ENCODE measurements at places on chromosomes 7 and 10.

DNA sequence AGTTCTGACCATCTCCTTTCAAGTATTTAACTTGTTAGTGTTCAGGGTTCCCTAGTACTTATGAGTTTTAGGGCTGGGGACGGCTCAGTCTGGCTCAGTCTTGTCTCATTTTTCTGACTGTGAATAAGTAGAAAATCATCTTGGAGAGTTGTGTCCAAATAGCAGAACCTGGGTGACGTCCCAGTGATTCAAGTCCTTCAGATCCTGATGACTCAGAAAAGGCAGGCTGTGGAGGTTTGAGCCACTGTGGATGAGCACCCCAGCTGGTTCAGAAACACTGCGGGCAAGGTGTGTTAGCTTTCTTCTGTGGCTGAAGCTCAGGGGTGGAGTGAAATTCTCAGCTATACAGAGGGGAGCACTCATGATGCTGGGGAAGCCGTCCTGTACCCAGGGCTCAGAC, 154.4 kb upstream of the NPY start:
- DNase-seq: no peak

GRCh38 chr7:34487391-34488115, 170.5 kb upstream of the NPSR1 start:
- DNase-seq: no peak

GRCh38 chr10:1328161-1328823, 272.1 kb downstream of the WDR37 start:
- no peak for DNase-seq

DNA sequence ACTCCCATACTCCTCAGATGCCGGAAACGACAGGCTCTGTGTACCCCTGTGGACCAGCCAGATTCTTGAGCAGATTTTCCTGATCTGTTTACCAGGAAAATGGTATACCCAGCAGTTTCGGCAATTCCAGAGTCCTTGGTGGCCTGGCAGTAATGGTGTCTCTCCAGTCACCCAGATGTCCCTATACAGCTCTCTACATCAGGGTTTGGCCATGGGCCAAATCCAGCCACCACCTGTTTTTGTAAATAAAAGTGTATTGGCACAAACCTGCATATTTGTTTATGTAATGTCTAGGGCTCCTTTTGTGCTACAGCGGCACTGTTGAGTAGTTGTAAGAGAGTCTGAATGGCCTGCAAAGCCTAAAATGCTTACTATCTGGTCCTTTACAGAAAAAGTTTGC, 491.3 kb downstream of the RPS24 start:
- DNase-seq: no peak

- peak; percentile 57 for DNase-seq
Observed at GRCh38 chr10:71684356-71685173, 35.0 kb downstream of the C10orf105 start.

GRCh38 chr10:49735161-49735560, 27.0 kb downstream of the OGDHL start:
- no peak for DNase-seq

GRCh38 chr10:30977385-30977784, 54.3 kb downstream of the ZNF438 start:
- no peak for DNase-seq

DNA sequence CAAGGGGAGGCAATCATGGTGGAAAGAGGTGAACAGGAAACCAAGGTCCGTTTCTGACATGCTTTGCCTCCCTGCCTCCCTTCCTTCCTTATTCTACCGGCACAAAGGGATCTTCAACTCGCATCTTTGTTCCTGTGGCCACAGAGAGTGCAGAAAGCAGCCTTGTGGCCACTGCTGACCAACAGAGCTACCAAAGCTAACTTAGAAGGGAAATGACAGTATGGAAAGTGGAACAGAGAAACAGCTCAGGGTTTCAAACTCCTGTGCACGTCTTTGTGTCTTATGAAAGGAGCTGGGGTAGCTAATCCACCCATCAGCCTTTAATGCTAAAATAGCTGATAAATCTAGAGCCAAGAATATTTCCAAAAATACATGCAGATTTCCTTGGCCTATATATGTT, 588.0 kb downstream of the SORCS1 start:
- no peak for DNase-seq

DNA sequence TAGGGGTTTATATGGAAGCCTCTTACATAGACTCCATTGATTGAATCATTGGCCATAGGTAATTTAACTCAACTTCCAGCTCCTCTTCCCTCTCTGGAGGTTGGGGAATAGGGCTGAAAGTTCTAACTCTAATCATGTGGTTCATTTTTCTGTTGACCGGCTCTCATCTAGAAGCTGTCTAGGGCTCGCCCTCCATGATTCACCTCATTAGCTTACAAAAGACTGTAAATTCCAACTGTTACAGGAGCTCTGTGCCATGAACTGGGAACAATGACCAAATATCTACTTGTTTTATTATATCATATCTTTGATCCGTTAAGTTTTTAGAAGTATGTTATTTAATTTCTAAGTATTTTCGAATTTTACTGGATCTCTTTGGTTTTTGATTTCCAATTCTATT, 263.0 kb downstream of the TCF7L2 start:
- no peak for DNase-seq
